Renal cortical epithelial cell (primary cell): ENCODE measurements at places on chromosomes 7 and 10. TPM values are rescaled to one million over a fixed set of nuclear protein-coding genes. Genes with fewer than 3 reads are reported as not detected.

Gene LLCFC1
- not detected in 2 replicates for total RNA-seq

Gene VAX1
- total RNA-seq, result not detected in 2 replicates

Gene OR2A12
- total RNA-seq, result not detected in 2 replicates

Gene LRRD1
- total RNA-seq, result 0.05 TPM in 1 of 2 replicates, not detected in the other

DNA sequence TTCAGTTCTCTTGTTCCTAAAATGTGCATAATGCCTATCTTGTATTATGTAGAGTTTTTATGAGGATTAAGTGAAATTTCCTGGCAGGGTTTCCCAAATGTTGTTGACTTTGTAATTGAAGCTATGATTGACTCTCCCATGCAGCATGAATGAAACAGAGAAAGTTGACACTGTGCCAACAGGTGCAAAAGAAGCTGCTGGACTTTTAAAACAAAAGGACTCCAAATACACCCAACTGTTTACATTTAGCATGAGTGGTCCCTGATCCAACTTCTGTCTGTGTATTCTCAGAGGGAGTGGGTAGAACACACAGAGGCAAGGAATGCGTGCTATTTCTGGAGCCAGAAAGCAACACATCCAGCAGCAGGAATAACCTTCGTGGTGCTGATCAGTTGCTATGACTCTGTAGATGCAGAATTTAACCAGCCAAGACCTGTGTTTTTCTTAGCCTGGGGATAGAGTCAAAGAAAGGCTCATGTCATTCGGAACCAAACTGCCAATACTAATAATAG is 14.4 kb upstream of the RBM20 start:
- peak; percentile 90 for DNase-seq
